ENCODE measurements at places on chromosomes 4 and X.

GRCh38 chr4:123747016-123747415, 350.4 kb downstream of the SPRY1 start:
- DNase-seq: peak; percentile 19

- DNase-seq: no peak
These were observed 56.4 kb upstream of the HHIP start for GRCh38 chr4:144589512-144589911.

DNA sequence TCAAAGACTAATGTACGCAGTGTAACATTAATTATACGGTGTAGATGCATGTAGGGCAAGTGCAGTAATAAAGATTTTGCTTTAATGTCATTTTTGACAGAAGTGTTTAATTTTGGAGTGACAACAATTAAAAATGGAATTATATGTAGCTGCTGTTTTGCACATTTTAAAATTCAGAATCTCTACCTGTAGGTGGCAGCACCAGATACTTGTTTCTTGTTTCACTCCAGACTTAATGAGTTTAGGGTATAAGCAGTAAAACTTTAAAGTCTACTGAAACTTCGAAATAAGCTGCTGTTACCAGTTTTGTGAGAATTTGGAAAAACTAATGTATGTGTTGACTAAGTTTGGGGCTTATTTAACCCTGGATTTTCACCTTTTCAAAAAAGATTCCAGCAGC, 144.9 kb downstream of the POLA1 start:
- DNase-seq: peak; percentile 4

- DNase-seq: peak; percentile 97
These were observed 4.8 kb downstream of the SLC49A3 start for GRCh38 chr4:683982-684622.

- no peak for DNase-seq
These were observed 56.6 kb downstream of the AASDH start for GRCh38 chr4:56330691-56331090.

DNA sequence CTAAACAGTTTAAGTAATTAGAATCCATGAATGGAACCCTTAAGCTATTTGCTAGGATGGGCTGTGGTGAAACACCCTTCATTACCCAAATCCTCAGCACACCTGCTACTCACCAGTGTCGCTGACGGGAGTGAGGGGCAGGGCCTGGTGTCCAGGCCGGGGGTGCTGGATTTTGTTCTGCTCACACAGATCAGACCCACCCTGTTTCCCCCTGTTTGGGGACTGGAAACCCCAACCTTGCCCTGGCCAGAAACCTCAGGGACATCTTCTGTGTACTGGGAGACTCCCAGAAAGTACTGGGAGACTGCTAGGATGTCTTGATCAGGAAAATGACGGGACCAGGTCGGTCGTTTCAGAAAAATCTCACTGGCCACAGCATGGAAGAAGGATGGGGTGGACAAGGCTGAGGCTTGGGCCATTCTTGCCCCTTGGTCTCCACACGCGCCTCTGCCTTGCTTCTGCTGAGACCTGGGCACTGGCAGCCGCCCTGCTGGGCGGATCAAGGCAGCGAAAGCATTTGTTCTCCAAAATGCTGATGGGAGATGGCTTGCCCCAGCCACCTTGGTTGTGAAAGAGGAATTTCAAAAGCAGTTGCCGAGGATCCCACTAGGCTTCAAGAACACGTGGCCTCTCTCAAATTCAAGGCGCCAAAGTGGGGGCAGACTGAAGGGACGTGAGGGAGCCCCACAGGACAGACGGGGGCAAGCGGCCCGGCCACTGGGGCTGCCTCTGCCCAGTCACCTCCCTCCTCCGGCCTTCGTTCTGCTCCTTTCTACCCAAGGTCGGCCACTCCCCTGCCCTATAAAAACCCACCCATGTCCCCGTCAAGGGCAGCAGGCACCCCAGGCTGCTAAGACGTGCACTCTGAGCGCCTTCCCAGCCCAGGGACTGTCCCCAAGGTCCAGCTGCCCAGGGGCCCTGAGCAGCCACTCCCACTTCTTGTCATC, 23.5 kb upstream of the PDE6B start:
- DNase-seq: peak; percentile 33

DNA sequence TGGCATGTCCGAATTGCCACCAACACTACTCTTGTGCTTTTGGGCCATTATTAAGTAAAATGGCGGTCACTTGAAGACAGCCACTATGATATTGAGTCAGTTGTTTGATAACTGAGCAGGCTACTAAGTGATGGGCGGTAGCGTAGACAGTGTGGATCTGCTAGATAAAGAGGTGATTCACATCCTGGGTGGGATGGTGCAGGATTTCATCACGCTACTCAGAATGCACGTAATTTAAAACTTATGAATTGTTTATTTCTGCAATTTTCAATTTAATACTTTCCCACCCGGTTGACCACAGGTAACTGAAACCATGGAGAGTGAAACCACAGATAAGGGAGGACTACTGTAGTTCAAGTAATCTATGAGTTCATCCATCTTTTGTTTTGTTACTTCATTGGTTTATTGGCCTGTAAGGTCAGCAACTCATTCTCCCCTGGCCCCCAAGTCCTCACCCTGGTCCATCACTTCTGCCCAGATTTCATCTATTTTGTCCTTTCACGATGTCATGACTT, 2.9 kb downstream of the ARAF start:
- DNase-seq: no peak

DNA sequence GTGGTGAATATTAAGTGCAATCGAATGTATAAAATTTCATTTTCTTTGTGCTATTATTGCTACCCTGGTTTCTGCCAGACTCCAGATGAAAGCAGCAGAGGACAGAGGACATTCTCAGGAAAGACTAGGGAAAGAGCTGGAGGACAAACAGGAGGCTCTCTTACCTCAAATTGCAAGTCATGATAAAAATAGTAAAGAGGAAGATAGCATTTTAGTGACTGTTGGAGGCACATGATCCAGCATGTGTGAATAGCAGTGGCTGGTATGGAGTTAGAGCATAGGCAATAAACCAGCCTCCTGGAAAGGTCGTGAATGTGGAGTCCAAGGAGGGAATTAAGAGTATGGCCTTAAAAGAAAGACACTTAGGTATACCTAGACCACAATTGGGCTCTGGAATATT, 1040.0 kb downstream of the STPG2 start:
- no peak for DNase-seq

DNA sequence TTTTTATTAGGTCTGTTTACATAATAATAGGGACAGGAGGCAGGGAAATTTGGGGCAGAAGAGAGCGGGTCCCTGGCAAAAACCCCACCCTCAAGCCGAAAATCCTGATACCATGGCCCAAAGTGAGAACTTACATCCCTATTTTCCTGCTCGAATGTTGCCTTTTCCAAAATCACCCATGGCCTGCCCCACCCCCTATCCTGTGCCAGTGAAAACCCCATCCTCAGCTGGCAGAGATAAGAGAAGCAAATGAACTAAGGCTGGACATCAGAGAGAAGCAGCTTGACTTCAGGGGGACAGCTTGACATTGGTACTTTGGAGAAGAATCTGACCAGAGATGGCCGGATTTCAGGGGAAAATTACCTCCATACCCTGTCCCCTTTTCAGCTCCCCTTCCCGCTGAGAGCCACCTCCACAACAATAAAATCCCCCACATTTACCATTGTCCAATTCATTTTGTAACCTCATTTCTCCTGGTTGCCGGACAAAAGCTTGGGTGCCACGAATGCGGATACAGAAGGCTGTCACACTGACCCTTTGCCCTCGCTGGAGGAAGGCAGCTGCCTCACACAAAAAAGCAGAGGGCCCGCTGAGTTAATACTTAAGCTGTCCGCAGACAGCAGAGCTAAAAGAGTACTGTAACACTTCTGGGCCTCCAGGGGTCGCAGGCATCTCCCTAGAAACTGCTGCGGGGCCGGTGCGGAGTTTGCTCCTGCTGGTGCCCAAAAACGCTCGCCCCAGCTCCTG, 196.2 kb downstream of the SNCA start:
- peak; percentile 39 for DNase-seq

- no peak for DNase-seq
These were observed 3.1 kb upstream of the CSN3 start for GRCh38 chr4:70239131-70239883.

- DNase-seq: no peak
These were observed 98.9 kb downstream of the CPEB2 start for GRCh38 chr4:15100994-15101695.

DNA sequence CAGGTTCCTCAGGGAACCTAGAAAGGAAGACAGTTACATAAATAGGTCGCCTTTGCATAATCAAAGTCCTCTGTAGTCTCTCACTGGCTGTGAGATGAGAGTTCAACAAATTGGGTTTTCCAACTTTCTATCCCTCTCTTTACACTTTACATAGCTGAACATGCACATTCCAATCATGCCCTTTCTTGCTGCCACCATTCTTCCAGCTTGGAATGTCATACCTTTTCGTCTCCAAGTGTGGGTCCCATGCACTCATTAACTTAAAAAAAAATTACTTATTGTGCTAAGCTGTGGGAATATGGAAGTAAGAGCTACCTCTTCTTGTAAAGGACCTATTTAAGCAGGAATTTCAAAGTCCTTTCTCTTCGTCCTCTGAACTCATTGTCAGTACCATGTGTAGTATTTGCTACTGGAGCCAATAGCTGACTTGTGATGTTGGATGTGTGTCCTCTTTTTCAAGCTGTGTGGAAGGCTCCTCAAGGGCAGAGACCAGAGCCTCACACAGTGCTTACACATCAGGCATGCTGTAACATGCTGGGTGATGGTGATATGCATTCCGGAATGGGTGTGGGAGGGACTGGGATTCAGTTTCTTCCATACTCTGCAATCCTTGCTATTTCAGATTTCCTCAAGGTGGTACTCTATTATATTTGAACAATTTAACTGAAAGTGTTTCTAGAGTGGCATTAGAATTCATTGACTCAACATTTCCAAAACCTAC, 7.1 kb downstream of the ENOPH1 start:
- DNase-seq: peak; percentile 23

DNA sequence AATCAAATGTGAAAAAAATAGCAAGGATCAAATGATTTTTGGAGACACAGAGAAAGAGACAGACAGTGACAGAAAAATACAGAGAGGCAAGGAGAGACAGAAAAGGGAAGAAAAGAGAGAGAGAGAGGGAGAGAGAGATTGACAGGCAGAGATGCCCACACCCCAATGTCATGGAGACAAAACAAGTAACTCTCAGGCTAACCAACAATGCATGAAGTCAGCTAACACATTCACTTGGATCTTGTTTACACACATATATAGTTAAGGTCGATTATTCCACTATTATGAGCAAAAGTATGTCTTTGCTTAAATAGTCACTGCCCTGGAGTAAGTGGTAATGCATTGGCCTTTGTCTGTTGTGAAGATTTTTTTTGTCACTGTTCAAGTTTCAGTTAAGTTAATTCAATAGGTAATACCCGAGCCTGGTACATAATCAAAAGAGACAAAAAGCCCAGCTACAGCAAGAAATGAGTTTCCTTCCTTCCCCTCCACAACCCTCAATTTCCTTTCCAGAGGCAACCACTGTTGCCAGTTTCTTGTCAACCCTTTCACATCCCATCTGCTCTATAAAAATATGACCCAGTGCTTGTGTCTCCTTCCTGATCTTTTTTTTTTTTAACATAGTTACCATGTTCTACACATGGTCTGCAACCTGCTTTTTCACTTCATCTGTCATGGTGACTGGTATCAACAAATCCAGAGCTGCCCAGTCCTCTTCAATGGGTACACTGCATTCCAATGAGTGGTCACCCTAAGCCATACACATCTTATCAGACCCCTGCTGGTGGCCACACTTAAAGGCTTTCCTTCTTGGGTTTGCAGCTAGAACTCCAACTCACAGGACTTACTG, 52.1 kb downstream of the PROM1 start:
- DNase-seq: no peak

- DNase-seq: peak; percentile 8
These were observed 60.4 kb upstream of the TAF9B start for GRCh38 chrX:78199851-78200250.

GRCh38 chrX:40097504-40098263, at the start of gene BCOR:
Gene BCOR (minus strand): TSS chrX:40097958. CDS start chrX:40077929, 20,029 bp downstream.
- peak; percentile 95 for DNase-seq

- DNase-seq: no peak
These were observed 10.3 kb upstream of the DUSP9 start for GRCh38 chrX:153636716-153637115.

GRCh38 chr4:150585611-150586010, 3.7 kb downstream of the MAB21L2 start:
- DNase-seq: no peak

DNA sequence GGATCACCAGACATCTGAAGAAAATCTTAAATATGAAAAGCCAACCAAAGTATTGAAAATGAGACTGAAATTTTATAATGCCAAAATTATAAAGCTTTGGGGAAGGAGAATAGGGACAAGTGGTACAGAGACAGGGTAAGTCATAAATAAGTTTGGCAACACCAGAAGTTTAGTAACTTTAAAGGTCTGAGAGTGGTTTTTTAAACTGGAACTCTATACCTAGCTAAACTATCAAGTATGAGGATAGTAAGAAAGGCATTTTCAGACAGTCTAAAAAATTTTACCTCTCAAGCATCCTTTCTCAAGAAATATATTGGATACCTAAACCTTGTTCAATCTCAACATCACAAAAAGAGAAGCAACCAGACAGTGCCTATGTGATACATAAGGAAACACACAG, 92.4 kb downstream of the ANKRD17 start:
- DNase-seq: no peak

DNA sequence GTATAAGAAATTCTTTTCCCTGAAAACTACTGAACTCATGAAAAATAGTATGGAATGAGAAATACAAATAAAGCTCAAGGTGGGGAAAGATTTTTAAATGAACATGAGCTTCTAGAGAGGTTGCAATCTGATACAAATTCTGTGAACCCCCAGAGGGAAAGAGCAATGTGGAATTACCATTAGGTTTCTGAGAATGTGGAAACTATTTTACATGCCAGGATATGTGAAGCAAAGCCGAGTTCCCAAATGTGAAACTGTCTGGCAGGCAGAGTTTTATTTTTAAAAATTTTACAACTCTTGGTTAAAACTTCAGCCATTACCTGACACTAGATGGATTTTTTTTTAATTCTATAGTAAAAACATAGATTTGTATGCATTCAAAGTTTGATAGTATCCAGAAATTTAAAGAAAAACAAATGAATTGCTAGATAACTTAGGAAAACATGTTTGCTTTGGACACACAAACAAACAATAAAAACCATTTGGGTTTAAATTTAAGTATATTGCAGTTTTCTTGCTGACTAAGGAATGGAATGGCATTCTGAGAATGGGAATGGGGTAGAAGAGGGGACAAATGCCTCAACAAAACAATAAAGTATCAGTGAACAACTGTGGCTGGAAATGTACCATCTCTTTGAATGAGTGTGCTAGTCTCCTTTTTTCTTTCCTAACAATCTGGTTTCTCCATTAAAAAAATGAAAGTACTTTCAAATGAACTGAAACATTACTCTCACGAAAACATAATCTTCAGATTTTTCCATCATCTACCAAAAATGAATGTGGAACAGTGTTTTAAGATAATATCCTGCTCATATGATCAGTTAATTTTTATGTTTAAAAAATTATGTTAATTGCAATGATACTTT, 99.6 kb downstream of the PCDH18 start:
- no peak for DNase-seq

DNA sequence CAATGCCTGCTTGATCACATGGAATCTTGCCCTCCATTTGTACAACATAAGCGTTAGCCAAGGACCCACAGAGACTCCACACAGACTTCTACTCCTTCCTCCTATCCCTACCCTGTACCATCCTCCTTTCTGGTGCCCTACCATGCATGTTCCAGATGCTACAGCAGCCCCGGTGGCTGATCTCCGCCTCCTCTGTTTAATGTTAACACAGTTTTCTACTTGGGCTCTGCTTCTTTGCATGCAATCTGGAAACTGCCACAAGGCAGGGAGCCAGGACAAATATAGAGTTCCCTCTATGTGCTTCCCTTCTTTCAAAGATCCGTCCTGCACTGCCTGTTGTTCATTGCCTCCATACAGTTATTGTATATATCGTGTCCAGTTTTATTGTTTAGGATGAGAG, 368.6 kb upstream of the TENM3 start:
- DNase-seq: no peak

- DNase-seq: peak; percentile 70
These were observed 160.1 kb downstream of the COX18 start for GRCh38 chr4:72909461-72909860.
